ENCODE measurements at places on chromosomes 4 and X.

- no peak for DNase-seq
Measured at GRCh38 chr4:173045571-173045970, 123.0 kb upstream of the GALNT7 start.

DNA sequence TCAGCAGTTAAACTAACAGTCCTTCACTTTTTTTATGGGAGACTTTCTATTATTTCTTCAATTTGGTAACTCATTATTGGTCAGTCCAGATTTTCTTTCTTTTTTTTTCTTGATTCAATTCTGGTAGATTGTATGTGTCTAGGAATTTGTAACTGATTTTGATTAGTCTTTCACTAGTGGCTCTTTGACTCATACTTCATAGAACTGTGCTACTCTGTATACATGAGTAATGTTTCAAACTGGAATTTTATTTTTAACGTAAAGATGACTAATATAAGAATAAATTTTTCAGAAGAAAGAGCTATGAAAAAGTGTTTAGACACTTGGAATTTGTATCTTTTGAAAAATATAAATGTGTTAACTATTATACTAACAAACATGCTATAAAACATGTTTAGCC lies 813.0 kb downstream of the TRAM1L1 start:
- DNase-seq: no peak

DNA sequence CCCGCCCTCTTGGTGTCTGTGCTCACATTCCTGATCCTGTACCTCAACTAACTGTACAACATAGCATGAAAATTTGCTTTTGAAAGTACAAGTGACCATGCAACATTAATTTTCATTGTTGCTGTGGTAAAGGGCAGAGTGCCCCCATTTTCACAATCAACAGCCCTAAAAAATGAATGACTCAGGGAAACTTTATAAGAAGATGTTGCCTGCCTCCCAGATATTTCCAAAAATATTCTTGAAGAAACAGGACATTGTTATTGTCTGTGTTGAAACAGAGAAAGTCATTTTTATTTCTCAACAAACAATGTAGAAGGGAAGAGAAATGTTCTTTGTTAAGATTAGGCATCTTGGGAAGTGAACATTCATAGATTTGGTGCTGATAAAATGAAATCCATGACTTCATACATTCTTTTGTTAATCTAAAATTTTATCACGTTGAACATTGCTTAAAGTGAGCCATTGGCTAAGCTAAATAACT lies 113.9 kb upstream of the ANXA3 start:
- no peak for DNase-seq

DNA sequence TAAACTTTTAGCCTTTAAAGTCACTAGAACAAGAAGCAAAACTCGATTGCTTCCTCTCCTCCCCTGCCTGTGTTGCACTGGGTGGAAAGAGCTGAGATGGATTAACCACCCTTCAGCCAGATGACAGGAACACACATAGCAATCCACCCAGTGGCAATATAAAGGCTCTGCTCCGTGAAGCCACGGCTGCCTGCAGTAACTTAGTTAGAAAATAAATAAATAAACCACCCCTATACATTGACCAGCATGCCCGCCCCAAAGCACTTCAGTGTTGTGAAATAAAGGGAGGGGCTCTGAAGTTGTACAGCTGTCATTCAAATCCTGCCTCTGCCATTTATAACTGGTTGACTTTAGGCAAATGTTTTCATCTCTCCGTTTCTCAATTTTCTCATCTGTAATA lies 217.1 kb upstream of the LDB2 start:
- DNase-seq: no peak

DNA sequence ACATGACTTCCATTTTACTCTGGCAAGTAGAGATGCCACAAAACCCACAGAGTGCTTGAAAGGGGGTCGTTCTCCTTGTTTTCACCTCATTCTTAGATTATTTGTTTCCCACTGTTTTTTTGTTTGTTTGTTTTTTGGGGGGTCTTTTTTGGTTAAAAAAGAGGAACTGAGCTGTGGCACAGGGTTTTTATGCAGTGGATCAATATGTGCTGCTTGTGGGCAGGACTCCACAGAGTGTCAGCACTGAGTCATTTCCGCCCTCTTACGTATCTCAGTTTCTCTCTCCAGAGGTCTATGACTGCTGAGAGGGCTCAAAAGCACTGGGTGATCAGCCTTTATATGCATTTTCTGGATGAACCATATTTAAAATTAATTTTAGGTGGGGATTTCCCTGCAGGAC lies 268.1 kb upstream of the GRID2 start:
- no peak for DNase-seq

DNA sequence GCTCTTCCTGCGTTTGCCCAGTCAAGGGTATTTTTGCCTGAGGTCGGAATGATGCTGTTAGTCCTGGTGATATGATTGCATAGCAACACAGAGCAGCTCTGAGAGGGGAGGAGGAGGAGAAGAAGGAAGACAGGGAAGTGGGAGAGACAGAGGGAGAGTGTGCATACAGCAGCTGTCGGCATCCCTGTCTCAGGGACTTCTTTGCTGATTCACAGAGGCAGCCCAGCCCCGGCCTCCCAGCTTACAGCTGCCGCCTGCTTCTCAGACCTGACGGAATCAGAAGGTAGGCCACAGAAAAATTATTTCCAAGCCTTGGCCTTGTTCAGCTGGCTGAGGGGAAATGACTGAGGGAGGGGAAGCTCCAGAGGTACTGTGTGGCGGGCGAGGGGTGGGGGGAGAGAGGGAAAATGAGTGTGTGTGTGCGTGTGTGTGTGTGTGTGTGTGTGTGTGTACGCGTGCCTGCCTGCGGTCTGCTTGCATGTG lies 319 bp downstream of the DRP2 start:
- no peak for DNase-seq

DNA sequence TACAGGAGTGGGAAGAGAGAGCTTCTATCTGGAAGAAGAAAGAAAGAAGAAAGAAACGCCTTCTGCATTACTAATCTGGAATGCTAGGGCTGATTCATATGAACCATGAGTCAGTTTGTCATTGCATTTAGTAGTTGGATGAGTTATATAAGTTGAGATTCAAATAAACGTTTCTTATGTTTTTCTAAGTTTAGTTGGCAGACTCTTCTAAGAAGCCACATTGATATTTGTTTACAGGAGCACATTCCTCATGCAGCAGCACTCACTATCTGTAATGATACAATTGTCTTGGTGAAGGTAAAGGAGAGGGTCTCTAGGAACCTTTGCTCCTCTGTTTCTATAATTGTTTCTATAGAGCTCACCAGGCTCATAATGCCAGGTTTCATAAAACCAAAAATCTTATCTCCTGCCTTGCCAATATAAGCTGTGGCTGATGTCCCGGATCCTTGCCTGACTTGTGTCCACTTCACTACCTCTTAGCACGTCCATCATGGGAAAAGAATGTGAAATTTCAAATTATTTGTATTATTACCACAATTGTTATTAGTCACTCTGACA lies 39.5 kb downstream of the HOPX start:
- no peak for DNase-seq

DNA sequence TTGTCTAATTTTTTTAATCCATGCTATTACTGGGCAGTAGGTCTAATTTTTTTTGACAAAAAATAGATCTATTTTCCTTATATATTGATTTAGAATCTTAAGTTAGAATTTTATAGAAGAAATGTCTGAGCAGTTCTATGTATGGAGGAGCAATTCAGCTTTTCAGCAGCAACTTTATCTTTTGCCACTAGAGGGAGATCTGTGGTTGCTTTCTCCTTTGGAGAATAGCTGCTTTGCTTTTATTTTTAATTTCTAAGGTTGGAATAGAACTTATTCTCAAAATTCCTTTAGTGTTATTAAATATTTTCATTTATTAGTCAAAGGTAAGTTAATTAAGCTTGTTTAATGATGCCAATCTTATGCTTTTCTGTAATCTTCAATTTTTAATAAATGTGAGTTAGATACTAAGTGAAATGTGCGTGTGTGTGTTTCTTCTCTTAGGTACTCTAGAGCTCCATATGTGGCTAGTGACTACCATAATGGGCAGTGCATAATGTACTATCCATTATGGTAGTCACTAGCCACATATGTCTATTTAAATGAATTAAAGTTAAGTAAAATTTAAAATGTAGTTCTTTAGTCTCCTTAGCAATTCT lies 29.3 kb downstream of the FAM199X start:
- peak; percentile 37 for DNase-seq

DNA sequence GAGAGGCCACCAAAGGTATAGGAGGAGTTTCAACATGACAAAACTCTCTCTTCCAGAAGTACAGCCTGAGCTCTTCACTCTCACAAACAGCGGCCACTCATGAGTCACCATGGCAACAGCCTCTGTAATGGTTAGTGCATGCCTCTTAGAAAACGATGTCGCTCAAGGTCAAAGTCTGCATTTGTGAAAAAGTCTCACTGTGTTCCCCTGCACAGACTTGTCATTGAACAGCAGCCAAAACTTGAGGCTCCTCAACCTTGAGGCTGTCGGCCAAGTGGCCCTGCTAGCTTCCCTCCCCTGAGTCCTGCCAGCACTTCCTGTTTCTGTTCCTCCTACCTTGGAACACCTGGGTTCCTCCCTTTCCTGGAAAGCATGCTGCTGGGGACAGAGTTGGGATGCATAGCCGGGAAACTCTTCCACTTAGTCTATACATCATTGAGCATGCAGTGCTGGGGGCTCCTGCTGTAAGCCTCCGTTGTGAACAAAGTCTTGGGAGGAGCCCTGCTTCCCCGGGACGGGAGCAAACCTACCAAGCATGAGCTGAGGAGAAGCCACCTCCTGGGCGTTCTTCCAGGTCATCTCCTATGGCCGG lies 66.6 kb downstream of the ING2 start:
- no peak for DNase-seq

DNA sequence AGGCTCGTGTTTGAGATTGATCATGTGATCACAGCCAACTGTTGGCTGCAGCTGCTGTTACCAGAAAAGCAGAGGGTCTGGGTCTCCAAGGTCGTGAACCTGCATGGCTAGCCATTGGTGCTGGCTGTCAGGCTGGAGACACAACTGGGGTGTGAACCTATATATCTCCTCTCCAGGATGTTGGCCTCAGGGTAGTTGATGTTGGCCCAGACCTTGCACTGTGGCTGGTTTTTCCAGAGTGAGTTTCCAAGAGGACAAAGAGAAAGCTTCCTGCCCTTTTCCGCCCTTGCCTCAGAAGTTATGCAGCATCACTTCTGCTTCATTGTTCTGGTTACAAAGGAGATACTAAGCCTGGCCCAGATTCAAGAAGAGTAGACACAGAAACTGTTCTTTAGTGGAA lies 607.8 kb upstream of the HS3ST1 start:
- no peak for DNase-seq

- DNase-seq: no peak
Measured at GRCh38 chr4:75037252-75037651, 104.3 kb downstream of the PARM1 start.

GRCh38 chrX:136268051-136269048 lies 17.1 kb upstream of the MAP7D3 start:
- peak; percentile 62 for DNase-seq

DNA sequence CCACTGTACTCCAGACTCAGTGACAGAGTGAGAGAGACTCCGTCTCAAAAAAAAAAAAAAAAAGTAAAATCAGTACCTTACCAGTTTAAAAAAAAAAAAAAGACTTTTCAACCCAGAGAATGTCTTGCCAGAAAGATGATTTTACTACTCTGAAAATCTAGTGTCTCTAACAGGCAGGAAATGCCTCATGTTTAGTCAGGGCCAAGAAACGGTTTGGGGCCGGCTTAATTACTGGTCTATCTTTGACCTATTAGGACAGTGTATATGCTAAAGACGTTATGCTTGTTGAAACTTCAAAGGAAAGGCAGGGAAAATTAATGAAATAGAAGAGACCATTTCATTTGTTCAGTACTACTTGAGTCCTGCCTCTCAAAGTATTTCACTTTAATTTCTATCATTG lies 9.9 kb downstream of the BEND4 start:
- no peak for DNase-seq

DNA sequence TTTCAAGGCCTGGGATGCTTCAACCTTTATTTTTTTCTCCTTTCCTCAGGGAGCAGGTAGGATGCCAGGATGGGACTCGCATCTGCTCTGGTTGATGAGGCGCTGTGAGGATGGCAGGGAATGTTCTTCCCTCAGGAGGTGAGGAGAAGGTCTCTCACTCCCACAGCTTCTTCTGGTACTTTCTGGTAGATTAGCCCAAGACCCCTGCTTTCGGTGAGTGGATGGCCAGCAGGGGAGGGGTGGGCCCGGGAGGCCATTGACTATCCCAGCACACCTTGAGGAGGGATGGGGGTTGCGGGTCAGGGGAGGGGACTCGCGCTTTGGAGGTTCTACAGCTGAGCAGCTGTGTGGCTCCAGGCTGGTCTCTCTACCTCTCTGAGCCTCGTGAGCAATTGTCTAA lies 14.8 kb downstream of the CYTL1 start:
- DNase-seq: no peak

DNA sequence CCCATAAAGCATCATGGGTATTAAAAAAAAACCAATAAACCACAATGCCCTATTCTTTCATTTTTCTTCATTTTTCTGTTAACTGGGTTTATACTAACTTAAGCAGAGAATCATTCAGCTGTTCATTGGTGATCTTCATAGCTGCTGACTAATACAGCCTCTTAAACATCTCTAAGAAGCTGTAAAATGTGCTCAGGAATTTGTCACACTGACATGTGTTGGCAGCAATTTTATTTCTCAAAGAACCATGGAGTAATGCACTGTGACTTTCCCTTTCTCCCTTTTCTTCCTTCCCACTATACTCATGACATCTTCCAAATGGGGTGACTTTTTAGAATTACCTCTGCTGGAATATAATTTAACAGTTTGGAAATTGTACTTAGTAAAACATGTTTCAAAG lies 315.4 kb downstream of the ANTXR2 start:
- no peak for DNase-seq

- no peak for DNase-seq
Measured at GRCh38 chr4:78953769-78954666, 14.8 kb upstream of the PAQR3 start.

- DNase-seq: no peak
Measured at GRCh38 chr4:21118301-21118700, 418.0 kb downstream of the PACRGL start.

GRCh38 chr4:139645458-139645857 lies 20.2 kb upstream of the MGST2 start:
- DNase-seq: no peak

- no peak for DNase-seq
Measured at GRCh38 chrX:87403551-87403950, 114.1 kb upstream of the KLHL4 start.

DNA sequence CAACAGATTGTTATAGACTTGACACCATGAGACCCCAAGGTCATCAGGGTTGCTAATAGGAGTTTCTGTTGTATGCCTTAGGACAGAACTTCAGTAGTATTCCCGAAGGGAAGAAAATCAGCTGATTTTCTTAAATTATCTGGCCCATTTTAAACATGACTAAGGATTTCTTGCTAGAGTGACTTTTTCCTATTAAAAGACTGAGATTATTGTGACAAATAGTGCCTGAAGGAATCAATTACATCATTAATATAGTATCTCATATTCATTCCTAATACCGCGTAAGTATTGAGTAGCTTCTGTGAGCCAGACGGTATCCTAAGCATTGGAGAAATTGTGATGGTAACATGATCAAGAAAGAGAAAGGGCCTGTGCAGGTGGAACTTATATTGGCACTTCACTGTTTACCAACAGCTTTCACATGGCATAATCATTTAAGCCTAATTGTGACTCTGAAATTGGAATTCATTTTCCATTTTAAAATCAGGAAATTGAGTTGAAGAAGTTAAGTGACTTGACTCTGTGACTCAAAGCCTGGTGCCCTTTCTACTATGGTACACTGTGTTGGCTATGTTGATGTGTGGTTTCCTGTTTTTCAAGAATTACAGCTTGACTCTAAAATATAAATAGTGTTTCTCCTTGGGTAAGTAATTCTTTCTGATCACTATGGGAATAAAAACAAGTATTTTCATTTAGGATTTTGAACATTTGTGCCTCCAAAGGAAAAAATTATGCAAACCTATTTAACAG lies 4.1 kb downstream of the AFF1 start:
- DNase-seq: peak; percentile 63

Data from CD4-positive, alpha-beta T cell treated with Interleukin-2 at 100 ng/mL for 4 hours (primary cell).